ENCODE measurements at places on chromosomes 12 and 14. TPM values are rescaled to one million over a fixed set of nuclear protein-coding genes. Genes with fewer than 3 reads are reported as not detected.

DNA sequence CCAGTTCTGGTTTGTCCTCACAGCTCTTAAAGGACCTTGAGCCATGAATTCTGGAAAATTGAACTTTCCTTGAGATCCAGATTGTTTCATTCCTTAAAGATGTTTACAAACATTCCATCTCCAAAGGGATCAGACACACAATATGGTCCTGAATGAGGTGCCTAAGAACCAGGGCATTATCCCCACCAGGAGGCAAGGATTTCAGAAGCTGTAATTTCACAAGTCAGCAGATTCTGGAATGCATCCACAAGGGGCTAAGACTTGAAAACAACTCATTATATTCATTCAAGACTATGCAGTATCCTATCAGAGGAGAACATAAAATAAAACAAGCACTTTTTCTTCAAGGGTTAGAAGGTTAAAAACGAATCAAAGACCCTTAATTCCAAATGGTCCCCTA, 15.1 kb downstream of the KCNH5 start:
- no peak for DNase-seq

GRCh38 chr12:88509851-88510250, 70.4 kb downstream of the KITLG start:
- no peak for DNase-seq

DNA sequence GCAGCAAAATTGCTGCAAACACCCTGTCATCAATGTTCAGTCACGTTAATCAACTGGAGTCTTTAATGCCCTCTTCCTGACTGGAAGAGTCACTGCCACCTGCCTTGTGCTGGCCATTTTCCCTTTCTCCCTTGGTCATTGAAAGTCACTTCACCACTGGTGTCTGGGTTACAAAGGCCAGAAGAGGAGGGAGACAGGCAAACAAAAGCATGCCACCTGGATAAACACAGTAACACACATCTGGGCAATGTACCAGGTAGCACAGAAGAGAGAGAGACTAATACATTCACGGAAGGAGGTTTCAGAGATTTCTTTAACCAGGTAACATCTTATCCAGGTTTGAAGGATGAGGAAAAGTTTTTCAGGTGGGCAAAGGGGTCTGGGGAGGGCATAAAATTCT, 32.7 kb downstream of the GPHB5 start:
- DNase-seq = no peak

GRCh38 chr12:15556411-15557102, 232.6 kb downstream of the EPS8 start:
- DNase-seq = peak; percentile 31

GRCh38 chr14:39232554-39233415, 930 bp upstream of the MIA2 start:
- DNase-seq = peak; percentile 19

DNA sequence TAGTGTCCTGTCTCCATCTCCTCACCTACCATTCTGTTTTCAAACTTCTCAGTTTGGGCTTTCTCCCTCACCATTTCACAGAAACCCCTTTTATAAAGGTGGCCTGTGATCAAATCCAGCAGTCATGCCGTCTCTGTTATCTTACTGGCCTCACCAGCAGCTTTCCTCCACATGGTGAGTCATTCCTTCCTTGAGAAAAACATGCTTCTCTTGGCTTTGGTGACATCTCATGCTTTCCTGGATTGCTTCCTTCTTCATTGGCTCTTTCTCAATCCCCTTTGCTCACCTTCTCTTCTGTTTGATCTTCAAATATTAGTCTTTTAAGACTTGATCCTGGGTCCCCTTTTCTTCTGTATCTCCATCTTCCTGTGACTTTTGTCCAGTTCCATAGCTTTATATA, 164.9 kb downstream of the ANO4 start:
- DNase-seq = no peak

DNA sequence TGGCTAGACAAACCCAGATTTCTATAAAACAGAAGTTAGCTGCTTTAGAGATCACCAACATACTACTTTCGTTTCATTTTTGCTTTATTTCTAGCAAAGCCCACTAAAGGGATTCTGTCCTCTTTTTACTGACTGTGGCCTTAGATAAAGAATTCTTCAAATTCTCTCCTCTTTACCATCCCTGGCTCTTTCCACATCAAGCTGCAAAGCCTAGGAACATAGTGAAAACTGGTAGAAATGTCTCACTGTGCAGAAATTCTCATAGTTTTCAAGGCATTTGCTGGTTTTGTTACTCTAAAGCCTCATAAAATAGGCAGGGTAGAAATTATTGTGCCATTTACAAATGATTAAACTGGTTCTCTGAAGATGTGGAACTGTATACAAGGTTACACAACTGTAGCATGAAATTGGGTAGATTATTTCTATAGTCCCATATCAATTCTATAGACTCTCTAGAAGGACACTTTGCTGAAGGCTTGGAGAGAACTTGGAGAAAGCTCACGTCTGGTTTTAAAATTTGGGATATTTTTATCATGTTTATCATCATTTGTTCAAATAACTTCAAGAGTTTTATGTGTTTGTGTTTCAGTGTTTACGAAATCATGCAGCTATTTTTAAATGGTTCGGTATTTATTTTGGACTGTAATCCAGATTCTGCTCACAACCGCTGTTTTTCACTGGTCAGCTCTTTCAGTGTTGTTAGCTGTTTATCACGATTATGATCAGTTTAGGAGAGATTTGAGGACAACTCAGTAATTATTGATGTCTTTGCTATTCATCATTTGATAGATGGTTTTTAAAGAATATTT, 36.7 kb upstream of the CSRP2 start:
- DNase-seq = no peak

DNA sequence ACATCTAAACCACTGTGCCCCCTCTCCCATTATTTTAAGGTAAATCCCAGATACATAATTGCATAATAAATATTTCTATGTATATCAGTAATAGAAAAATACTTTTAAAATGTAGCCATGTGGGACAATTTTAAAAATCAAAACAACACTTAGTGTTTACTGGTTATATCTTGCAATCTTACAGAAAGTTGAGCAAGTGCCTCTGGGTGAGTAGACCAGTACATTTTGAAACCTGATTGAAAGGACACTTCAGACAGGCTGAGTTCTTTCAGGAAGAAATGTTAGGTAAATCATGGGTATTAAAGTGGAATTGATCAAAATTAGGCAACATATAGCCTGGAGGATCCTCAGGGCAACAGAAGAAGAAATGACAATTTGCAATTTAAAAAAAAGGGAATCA, 7.2 kb downstream of the SLC38A4 start:
- no peak for DNase-seq

- no peak for DNase-seq
These were observed 939.0 kb upstream of the ATXN7L3B start for GRCh38 chr12:73598626-73599025.

DNA sequence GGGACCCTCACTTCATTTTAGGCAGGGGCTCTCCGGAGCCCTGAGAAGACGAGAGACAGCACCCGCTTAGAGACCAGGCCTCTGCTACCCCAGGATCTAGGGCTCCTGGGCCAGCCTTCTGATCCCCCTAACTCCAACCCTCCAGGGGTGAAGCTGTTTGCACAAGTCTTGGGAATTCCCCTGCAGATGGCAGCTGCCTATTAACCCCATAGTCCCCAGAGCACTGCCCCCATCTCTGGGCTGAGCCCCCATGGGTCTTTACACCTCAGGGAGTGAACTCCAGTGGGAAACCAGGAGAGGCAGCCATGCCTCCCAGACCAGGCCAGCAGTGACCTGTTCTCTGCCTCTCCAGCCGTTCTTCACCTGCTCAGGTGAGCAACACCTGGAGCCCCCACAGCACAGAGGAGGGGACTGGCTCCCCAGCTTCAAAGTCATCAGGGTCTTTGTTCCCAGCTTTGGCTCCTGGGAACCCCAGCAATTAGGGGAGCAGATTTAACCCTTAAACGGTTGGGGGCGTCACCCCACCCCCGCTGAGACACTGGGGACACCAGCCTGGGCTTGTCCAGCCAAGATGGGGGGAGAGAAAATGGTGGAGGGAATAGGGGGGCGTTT, 2.3 kb downstream of the WNT10B start:
- no peak for DNase-seq

DNA sequence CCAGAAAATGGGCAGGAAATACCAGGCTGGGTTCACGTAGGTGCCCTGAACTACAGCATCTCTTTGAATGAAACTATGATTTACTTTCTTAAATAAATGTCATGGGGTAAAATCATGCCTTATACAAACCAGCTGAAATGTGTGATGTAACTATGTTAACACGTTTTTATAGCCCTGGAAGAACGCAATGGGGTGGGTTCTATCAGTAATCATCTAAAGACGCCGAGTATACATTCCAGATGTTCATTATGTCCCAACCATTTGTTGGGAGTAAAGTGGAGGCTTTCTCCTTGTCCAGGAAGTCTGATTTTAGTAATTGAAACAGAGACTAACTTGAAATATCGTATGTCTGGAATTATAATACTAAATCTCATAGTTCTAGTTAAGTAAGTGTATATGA, 16.2 kb upstream of the IGF1 start:
- no peak for DNase-seq

- DNase-seq = no peak
These were observed 3.5 kb upstream of the FOXN3 start for GRCh38 chr14:89420502-89420901.

NAV3 gene
- total RNA-seq = 6.7 TPM

ACTR10 gene
- 28.5 TPM for total RNA-seq

CCDC184 gene
- total RNA-seq = not detected

DTX1 gene
- total RNA-seq = not detected

SSPN gene
- total RNA-seq = 0.13 TPM

PZP gene
- not detected for total RNA-seq

TMPO gene
- 262 TPM for total RNA-seq

PLEKHD1 gene
- not detected for total RNA-seq

ARMH4 gene
- 1.9 TPM for total RNA-seq

KCNMB4 gene
- 0.26 TPM for total RNA-seq

CCDC198 gene
- not detected for total RNA-seq

Data from MG63 (cell line).